ENCODE measurements at places on chromosomes 4 and X.

DNA sequence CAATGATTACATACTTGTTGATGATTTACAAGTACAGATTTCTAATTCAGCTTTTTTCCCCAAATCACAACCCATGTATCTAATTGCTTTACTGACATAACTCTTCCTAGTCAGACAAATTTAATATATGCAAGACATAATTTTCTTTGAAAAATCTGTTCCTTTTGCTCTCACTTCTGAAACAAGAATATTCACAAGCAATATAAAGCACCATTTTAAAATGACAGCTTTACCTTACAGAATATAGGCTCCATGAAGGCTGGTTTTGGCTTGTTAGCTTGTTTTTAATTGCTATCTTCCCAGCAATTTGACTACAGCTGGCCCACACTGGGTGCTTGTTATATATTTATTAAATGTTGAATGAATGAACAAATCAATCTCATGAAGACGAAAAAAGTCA lies 24.5 kb downstream of the GPM6A start:
- no peak for DNase-seq

DNA sequence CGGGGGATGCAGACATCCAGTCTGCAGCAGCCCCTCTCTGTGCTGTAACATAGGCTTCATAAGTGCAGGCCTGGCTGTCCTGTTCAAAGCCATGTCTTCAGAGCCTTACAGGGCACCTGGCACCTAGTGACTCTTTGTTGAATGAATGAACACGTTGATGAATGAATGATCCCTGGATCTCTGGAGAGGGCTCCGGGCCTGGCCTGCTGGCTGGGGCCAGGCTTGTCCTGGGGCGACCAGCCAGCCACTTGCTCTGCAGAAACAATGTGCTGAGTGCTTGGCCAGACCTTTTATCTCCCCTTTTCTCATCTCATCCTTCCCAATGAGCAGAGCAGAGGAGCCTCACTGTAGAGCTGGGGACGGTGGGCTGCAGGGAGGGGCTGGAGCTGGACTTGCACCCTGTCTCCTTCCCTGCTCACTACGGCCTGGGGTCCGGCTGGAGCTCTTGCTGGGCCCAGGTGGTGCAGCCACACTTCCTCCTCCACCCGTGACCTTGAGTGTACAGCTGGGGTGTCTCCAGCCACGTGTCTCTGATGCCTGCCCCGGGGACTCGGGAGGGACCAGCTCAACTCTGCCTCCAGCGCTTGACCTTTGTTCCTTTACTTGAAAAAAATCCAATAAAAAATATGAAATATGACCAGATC lies 77.9 kb downstream of the PSAPL1 start:
- DNase-seq: no peak

DNA sequence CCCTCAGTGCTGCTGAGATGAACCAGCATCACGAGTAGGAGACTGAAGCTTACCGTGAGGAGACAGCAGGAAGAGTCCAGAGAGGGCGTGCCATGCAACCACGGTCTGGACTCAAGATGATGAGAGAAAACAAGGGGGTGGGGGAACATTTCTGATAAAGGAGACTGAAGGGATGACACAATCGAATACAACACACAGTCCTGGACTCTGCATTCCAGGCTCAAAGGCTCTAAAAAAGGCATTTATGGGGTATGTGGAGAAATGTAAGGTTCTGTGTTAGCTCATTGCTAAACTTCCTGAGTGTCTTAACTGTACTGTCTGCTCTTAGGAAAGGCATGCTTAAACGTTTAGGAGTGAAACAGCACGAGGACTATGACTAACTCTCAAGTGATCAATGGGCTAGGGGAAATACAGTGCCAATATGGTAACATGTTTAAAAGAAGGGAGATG lies 20.6 kb upstream of the IRAK1 start:
- no peak for DNase-seq

DNA sequence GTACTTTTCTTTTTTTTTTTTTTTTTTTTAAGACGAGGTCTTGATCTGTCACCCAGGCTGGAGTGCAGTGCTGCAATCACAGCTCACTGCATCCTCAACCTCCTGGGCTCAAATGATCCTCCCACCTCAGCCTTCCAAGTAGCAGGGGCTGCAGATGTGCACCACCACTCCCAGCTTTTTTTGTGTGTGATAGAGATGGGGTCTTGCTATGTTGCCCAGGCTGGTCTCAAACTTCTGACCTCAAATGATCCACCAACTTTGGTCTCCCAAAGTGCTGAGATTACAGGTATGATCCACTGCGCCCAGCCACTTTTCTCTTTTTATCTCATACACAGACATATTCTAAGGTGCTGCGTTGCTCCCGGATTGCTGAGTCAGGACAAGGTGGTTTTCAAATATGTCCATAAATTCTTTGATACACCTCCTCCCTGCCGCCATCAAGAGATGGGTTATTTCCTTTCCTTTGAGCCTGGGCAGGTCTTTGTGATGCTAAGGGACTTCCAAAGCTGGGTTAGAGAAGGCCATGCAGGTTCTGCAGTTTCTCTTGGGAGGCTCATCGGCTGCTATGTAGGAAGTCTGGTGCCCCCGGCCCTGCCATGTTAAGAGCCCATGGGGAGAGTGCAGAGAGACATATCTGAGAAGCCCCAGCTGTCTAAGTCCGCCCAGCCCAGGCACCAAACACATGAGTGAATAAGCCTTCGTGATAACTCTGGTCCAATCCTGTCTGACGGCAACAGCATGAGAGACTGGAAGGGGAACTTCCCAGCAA lies 8.4 kb upstream of the PLA2G12A start:
- DNase-seq: no peak

GRCh38 chr4:6137027-6137746 lies 63.2 kb downstream of the JAKMIP1 start:
- DNase-seq: no peak

- no peak for DNase-seq
Observed at GRCh38 chr4:8015512-8015911, 75.9 kb upstream of the AFAP1 start.

GRCh38 chr4:51930557-51930956 lies 87.6 kb downstream of the DCUN1D4 start:
- no peak for DNase-seq

DNA sequence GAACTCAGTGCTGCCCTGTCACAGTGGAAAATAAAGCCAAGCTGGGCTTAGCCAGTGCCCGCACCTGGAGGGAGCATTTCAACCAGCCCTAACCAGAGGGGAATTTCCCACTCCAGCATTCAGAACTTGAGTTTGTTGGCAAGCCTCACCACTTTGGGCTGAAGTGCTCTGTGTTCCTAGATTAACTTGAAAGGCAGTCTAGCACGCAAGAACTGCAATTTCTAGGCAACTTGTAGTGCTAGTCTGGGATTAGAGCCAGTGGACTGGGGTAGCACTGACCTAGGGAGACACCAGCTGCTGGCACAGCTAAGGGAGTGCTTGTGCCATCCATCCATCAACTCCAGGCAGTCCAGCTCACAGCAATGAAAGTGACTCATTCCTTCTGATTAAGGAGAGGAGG lies 1060.6 kb upstream of the GRID2 start:
- DNase-seq: no peak

GRCh38 chrX:69038188-69038587 lies 127.1 kb downstream of the PJA1 start:
- no peak for DNase-seq

- DNase-seq: no peak
Observed at GRCh38 chr4:26719954-26720552, 136.2 kb downstream of the TBC1D19 start.

GRCh38 chrX:70313503-70313902 lies 23.6 kb downstream of the KIF4A start:
- no peak for DNase-seq

DNA sequence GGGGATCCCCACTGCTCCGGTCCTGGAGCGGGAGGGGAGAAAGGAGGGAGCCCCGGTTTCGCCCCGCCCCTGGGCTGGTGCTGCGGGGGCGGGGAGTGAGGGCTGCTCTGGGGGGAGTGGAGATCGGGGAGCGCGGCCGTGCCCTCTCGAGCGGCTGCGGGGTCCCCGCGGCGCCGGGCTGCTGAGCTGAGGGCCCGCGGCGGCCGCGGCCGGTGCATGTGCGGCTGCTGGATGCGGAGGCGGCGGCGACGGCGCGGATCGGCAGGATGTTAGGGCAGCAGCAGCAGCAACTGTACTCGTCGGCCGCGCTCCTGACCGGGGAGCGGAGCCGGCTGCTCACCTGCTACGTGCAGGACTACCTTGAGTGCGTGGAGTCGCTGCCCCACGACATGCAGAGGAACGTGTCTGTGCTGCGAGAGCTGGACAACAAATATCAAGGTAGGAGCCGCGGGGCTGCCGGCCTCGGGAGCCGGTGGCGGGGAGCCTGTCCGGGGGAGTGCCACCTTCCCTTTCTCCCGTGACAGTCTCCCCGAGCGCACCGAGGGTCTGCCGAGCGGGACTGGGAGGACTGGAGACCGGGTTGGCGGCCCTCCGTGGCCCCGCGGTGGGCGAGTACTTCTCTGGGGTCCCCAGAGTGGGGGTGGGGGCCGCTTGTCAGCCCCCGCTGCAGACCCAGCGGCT lies at the start of gene ING2:
Gene ING2 (plus strand): TSS at position 129 of the 681 bp plus-strand sequence. CDS start 138 bp downstream, at position 267.
- no peak for DNase-seq

Measured in activated T-helper 1 cell treated with anti-CD3 and anti-CD28 coated beads, Interleukin-2, amount 50 U/mL, for 16 hours (primary cell).